ENCODE measurements at places on chromosomes 1 and 21.

- no peak for DNase-seq
Observed at GRCh38 chr1:6490181-6491080, 1.0 kb downstream of the PLEKHG5 start.

GRCh38 chr21:15659753-15660422, 69.9 kb upstream of the USP25 start:
- DNase-seq: no peak

DNA sequence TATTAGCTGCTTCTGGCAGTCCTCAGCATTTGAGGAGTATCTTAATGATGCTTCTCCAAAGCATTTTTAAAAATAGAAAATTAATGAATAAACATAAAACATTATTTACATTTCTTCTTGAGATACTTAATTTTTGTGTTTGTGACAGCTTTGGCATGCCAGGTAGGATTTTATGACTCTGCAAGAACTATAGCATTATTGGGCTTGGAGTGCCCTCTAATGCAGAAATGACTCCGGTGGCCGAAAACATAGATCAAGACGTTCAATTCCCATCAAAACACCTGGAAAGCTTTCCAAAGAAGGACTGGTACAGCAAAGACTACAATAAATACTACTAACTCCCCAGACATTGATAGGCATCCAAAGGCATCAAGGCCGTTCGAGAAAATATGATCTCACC, 366.4 kb upstream of the CXADR start:
- no peak for DNase-seq

- no peak for DNase-seq
Observed at GRCh38 chr1:109040989-109041620, 797 bp downstream of the WDR47 start.

DNA sequence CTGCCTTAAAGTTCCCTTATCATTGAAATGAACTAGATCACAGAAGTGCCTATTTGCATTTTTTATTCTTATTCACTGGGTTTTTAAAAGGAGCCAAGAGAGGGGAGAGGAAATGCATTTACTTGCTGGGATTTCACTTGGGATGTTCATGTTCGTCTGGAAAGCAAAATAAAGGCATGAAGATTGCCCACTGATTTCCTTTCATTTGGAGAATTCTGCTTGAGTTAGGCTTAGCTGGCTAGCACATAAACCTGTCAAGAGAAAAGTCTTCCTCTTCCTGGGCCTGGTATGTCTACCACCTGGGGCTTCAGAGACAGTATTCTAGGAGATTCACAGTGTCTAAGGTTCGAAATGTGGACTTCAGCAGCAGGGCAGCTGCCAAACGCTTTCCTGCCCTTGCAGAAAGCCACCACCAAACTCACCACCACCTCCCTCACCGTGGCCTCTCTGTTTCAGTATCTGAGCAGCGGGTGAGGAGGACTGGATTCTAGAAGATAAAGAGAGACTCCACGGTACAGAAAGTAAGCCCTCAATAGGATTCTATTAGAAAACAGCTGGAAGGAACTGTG, 44.5 kb downstream of the HIVEP3 start:
- DNase-seq: no peak

DNA sequence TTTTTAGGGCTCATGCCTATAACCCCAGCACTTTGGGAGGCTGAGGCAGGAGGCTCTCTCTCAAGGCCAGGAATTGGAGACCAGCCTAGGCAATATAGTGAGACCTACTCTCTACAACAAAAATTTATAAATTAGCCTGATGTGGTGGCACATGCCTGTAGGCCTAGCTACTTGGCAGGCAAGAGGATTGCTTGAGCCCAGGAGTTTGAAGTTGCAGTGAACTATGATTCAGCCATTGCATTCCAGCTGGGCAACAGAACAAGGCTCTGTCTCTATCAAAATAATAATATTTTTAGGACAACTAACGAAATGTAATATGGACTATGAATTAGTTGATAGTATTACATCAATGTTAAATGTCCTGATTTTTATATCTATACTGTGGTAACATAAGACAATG, 68.8 kb upstream of the ARID1A start:
- no peak for DNase-seq

- DNase-seq: no peak
Observed at GRCh38 chr21:38494703-38495102, 3.6 kb downstream of the ERG start.

DNA sequence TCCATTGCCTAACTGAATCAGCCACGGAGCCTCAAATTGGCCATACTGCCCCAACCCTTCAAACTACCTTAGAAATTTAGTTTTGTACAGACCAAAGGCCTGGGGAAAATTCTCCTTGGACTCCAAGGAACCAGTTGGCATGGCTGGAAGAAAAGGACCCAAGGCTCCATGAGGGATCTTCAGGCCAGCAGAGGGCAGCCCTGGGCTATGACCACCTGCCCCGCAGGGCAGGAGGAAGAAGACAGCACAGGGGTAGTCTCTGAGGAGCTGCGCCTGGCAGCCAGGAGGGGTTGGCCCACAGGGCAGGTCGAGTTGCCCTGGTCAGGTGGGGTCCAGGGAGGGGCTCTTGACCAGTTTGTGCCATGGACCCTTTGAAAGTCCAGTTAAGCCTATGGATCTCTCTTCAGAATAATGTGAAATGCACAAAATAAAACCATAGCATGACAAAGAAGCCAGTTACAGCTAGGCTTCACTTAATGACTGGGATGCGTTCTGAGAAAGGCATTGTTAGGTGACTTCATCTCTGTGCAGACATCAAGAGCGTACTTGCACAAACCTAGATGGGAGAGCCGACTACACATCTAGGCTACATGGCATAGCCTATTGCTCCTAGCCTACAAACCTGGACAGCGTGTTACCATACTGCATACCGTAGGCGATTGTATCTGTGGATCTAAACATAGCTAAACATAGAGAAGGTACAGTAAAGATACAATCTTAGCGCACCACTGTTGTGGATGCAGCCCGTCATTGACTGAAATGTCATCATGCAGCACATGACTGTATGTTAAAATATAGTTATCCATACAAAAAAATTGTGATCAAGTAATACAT, 26.1 kb downstream of the CACNA1S start:
- DNase-seq: peak; percentile 6

GRCh38 chr1:51215169-51215568, 20.9 kb upstream of the RNF11 start:
- no peak for DNase-seq

Data from SW 1271 (cell line).